ENCODE measurements at places on chromosomes 16 and 17.
A peak's percentile ranks its signal among the peaks of the same experiment; 100 is the strongest.

DNA sequence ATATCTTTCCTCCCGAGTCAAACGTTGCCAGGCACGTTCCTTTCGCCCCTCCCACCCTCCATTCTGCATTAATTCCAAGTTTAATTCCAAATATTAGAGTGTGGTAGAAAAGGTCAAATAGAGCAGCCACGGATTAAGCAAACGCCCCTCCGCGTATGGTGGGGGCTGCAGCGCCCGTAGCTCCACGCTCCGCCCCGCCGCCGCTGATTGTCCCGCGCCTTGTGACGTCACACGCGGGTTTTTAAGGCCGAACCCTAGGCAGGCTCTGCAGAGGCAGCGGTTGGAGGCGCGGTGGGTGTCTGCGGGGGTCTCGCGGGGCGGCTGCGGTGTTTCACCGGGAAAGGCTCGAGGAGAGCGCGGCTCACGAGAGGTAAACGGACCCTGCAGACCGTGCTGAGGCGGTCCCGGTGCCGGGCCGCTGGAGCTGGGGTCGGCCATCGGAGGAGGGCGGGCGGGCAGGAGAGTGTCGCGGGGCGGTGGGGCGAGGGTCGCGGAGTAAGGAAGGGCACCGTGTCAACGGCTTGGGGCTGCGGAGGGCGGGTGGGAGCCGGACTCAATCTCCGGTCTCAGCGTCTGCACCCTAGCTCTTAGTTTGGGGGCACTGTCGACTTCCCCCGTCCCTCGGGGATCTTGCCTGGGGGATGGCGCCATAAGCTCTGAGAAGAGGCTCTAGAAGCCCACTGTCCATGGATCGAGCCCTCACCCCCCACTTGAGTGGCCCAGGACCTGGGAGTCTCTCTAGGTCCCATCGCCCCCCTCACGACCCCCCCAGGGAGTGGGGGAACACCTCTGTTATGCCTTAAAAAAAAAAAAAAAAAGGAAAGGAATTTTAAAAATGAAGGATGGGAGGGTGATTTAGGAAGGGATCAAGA lies at the start of gene ARL4D:
Gene ARL4D (plus strand): TSS at position 270 of the 872 bp plus-strand sequence. CDS start 740 bp downstream, outside the sequence.
- peak; percentile 72 for DNase-seq

- DNase-seq, result no peak
Measured at GRCh38 chr16:47113130-47113529, 30.6 kb downstream of the NETO2 start.

GRCh38 chr16:8850279-8850885 lies 18.4 kb downstream of the CARHSP1 start:
- peak; percentile 88 for DNase-seq

GRCh38 chr17:21253646-21254441 lies 634 bp upstream of the NATD1 start:
- no peak for DNase-seq

GRCh38 chr16:54165174-54165911 lies 121.2 kb downstream of the IRX3 start:
- DNase-seq, result no peak

- no peak for DNase-seq
Measured at GRCh38 chr17:34222722-34223497, 32.2 kb upstream of the CCL2 start.

DNA sequence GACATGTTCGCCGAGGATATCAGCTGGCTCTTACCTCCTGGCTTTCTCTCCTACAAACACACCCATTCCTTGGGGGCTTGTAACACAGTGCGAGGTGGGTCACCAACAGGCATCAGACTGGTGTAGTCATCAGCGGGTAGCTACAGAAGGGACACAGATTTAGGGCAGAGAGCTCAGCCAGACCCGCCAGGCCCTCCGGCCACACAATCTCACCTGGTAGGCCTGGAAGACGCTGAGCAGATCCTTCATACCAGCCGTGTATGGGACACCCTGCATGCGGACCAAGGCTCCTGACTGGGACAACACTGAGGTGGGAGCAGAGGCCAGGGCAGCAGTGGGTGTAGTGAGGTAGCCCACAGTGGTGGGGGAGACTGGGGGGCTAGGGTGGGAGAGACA lies 5.8 kb downstream of the ESRP2 start:
- DNase-seq, result no peak

DNA sequence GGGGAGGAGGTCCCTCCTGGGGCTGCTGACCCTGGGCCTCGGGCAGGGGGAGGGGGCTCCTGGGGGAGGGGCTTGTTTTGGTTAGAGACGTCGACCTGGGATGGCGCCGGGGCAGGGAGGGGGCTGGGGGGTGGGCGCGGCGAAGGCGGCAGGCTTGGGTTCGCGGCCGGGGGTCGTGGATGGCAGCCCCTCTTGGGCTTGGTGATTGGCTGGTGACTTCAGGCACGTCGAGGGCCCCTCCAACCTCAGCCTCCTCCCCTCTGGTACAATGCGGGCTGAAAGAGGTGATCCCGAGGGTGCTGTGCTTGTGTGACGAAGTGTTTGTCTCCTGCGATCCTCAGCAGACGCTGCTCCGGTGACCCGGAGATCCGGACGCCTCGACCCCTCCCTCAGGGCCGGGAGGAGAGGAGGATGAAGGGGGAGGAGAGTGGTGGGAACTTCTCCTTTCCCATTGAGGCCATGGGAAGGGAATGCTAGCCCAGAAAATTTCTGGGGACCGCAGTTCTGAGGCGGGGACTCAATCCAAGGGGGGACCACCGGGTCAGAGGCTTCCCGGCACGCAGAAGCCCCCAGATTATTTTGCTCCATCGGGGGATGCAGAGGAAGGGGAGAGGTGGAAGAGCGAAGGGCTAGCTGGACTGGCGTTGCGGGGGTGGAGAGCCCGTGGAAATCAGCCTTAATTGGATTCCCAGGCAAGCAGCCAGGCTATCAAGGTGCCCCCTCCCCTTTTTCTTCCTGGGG lies 43.9 kb downstream of the RAI1 start:
- DNase-seq, result no peak

- DNase-seq, result peak; percentile 57
Measured at GRCh38 chr16:4847774-4848587, 700 bp downstream of the UBN1 start.

DNA sequence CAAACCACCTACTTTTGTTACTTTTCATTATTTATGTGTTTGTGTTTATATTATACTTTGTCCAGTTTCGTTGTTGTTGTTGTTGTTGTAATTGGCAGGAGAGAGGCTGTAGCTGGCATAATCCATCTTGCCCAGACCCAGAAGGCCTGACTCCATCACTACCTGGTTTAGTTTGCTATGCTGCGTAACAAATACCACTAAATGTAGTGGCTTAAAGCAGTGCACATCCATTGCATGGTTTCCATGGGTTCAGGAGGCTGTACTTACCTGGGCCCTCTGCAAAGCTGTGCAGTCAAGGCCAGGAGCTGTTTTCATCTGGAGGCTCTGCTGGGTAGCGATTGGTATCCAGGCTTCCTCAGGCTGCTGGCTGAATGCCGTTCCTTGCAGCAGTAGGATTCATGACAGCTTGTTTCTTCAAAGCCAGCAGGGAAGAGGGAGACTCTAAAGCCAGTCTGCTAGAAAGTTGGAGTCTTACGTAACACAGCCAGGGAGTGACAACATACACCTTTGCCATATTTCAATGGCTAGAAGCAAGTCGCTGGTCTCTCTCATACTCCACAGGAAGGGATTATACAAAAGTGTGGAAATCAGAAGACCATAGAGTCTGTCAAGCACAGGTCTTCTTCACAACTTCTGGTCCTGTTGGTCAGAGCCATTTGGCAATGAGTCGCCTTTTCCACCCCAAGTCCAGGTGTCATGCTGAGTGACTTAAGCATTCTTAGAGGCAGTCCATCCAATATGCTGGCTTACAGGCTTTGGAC lies 41.1 kb downstream of the TNRC6C start:
- peak; percentile 3 for DNase-seq

DNA sequence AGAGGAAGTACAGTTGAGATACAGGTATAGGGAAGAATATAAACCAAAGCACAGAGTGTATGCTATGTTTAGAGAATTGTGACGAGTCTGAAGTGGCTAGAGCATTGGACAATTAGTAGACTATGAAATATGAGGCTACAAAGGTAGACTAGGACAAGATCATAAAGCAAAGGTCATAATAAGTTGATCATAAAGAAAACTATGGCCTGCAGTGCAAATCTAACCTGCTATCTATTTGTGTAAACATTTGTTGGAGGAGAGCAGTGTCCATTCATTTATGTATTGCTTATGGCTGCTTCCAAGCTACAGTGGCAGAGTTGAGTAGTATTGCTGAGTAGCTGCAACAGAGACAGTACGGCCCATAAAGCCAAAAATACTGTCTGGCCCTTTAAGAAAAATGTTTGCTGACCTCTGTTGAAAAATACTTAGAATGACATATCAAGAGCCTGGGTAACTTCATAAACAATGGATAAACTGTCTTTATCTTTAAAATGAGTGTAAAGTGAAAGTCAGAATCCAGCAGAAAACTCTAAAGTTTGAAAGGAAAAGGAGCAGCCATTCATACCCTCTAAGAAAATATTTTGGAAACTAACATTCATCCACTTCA lies 14.5 kb upstream of the OR1E2 start:
- DNase-seq, result peak; percentile 22

DNA sequence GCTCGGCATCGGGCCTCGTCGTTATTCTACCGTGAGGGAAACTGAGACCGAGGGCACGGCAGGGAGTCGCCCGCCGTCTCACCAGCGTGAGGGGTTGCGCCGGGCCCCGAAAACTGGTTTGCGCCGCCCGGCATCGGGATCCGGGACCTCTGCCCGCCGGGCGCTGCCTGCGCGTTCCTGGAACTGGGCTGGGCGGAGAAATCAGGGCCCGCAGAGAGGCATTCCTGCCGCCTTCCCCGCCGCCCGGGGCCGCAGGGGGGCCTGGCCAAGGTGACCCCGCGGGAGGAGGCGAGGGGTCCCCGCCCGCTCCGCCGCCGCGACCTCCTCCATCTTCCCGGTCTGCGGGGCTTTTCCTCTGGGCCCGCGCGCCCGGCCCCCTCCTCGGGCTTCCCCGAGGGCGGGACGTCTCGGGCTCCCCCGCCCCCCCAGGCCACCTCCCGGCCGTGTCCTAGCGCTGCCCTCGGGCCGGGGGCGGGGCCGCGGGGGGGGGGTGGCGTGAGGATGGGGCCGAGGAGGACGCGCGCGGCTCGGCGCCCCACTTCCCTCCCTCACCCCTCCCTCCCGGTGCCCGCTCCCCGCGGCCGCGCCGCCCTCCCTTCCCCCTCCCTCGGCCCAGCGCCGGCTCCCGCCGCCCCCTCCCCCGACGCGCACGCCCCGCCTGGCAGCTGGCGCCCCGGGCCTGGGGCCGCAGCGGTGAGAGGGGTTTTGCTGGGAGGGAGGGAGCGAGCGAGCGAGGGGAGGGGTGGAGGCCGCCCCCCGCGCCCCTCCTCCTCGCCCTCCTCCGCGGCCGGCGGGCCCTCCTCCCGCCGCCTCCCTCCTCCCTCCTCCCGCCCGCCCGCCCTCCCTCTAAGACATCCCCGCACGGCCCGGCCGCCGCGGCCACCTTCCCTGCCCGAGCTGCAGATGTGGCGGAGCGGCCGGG lies at the start of gene GLIS2:
Gene GLIS2 (plus strand): TSS at position 882 of the 922 bp plus-strand sequence. CDS start 16,214 bp downstream, outside the sequence.
- peak; percentile 75 for DNase-seq

GRCh38 chr17:18119938-18120337 lies 11.4 kb downstream of the MYO15A start:
- DNase-seq, result no peak

GRCh38 chr17:32191306-32191705 lies 49.0 kb downstream of the RHOT1 start:
- DNase-seq, result peak; percentile 84

GRCh38 chr17:29115435-29115834 lies 64.8 kb downstream of the MYO18A start:
- no peak for DNase-seq

- peak; percentile 86 for DNase-seq
Measured at GRCh38 chr16:70706948-70707465, 21.2 kb upstream of the MTSS2 start.

GRCh38 chr17:7249830-7250229 lies 1.7 kb downstream of the CTDNEP1 start:
- DNase-seq, result no peak

- DNase-seq, result no peak
Measured at GRCh38 chr16:64712026-64712425, 409.8 kb downstream of the CDH11 start.

DNA sequence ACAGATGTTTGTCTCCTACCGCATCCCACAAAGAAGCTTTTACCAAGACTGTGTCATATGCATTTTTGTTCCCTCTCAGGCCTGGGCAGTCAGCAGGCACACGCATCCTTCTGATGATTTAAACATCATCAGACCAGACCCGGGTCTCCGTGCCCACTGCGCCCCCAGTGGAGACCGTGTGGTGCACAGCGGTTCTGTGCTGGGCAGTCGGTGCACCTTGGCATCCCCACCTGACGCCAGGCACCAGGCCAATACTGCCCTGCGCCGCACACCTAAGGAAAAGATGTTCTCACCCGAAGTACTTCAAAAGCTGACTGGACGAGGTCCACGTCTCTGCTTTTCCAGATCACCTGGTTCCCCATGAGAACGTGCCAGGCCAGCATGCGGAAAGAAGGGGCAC lies 10.6 kb upstream of the PLD6 start:
- DNase-seq, result no peak

DNA sequence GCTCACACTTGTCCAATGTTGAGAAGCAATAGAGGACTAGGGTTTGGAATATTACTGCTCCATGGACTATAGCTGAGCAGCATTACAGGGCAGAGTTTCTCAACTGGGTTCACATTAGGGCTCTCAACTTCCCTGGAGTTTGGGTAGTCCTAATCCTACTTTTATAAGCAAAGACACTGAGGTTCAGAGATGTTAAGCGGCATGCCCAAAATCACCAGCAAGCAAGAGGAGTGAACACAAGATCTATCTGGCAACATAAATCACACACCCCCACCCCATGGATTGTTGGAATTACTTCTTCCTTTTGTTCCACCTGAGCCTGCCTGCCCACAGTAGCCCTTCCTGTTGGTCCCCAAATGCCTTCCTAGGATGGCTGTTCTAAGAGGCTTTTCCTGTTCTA lies 5.2 kb downstream of the TSNAXIP1 start:
- DNase-seq, result no peak

DNA sequence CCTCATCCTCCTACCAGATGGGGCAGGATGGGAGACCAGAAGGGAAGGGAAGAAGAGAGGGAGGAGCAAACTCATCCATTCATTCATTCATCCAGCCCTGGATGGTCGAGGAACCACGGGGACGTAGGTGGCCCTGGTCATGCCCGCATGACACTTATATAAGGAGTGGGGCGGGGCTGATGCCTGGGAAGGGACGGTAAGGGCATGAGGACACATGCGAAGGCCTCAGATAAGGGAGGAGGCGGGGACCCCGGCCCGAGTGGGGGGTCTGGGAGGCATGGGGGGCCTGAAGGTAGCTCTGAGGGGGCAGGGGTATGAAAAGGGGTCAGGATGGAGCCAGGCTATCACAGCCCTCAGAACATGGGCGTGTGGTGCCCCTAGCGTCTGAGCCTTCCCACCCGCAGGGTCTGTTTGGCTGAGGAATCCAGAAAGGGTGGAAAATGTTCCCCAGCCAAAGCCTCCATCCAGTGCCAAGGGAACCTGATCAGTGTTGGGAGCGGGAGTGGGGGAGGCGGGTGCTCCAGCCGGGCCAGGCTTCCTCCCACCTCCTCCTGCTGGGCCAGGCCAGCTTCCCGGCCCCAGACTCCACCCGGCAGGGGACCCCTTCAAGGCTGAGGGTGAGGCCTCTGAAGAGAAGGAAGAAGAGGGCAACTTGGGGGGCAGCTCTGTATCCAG lies 17.6 kb upstream of the CD79B start:
- DNase-seq, result no peak

GRCh38 chr17:56144223-56144622 lies 9.1 kb upstream of the ANKFN1 start:
- DNase-seq, result no peak

- DNase-seq, result no peak
Measured at GRCh38 chr17:66664336-66664735, 170.6 kb upstream of the CACNG5 start.
